ENCODE measurements at places on chromosomes 12 and 14.

- peak; percentile 84 for DNase-seq
Measured at GRCh38 chr12:80186727-80187217, 87.4 kb downstream of the OTOGL start.

DNA sequence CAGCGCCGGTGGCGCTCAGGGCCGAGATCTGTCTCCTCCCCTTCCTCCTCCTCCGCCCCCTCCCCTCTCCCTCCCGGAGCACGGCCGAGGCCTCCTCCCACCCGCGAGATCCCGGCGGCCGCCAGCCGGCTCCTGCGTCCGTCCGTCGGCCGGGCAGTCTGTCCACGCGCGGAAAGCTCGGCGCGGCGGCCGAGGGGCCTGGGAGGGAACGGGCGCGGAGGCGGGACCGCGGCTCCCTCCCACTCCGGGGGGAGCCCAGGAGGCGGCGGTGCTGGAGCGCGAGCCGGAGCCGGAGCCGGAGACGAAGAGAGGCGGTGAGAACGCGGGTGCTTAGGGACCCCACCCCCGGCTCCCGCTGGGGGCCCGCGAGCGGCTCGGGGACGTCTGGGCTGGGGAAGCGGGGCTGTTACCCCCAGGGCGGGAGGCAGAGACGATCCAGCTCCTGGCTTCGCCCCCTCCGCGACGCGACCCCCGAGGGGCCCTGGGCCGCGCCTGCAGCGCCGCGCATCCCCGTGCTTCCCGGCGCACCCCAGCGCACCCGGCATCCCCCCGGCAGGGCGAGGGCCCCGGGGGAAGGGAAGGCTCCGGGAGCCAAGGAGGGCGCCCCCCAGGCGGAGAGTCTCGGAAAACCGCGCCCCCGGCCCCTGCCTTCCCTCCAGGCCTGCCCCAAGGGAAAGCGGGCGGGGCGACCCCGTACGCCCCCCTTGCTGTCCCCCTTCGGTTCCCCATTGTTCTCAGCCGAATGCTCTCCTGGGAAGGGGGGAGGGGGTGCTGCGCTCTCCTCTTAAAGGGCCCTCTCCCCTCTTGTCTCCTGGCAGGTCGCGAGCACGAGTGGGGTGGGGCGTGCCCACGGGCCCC, at the start of gene DTX1:
DTX1 (plus strand) TSS at position 100 of the 858 bp plus-strand sequence. CDS start 1,463 bp downstream, outside the sequence.
- no peak for DNase-seq

DNA sequence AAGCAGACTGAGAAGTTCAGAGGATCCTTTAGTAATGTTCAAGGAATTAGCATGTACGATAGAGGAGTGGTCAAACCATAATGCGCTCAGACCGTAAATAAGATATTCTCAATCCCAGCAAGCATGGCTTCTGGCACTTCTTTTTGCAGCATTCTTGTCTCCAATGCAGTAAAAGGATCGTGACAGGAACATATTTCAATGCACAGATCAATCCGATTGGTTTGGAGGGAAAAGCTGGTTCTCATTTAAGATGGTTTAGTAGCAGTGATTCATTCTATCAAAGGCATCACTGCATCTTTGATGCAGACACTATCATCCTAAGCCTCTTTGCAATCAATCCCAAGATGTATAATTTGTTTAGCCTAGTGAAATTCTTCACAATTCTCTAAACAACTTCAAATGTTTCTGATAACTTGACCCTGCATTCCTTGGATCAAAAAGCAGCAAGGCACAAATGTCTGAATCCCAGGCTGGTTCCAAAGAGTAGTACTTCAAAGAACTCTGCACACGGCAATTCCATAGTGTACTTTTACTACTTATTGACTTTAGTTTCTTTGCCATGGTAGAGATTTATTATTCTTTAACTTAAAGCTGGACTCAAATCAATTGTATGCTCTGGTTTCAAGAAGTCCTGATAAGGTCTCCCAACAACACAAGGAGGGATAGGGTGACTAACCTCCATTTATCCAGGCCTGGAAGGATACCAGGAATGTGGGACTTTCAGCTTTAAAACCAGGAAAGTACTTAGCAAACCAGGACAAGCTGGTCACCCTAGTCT, 96.8 kb upstream of the MDM1 start:
- no peak for DNase-seq

DNA sequence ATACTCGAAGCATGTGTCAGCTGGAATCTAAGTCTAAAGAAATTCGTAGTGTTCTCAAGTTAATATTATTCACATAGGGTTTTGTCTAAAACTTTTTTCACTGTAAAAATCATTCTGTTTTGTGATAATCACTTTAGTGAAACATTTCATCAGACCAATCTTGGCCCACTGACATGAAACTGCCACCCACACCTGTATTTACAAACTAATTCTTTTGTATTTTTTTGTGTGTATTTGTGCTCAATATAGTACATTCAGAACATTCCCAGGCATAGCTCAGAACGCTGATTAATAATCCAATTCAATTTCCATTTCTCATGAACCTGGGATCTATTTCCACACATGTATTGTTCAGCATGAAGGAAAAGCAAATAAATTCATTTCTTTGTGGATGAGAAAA, 191.7 kb downstream of the RASSF9 start:
- DNase-seq, result no peak

DNA sequence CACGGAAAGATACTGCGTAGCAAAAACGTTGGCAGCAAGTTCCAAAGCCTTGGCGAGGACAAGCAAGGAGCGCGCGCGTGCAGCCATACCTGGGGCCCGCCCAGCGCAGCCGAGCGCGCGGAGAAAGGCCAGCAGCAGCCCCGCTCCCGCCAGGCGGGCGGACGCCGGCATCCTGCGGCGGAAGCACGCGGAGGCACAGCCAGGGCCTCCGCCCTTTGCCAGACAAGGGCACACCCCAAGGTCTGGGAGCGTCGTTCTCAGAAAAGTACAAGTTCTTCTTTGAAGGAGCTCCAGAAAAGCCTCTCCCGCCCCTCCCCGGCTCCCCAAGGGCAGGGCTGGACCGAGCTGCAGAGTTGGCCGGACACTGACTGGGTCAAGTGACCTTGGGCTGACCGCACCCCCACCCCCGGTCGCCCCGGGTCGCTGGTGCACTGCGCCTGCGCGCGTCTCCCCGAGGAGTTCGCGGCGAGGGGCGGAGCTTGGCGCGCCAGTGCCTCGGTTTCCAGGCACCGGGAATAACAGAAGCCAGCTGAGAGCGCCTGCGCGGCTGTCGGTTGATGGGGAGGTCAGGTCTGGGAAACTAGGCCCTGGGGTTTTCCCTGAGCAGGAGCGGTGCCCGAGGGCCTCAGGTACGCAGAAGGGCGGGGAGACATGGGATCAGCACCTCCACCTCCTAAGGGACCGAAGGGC, at the start of gene ZC2HC1C:
ZC2HC1C (plus strand) TSS at position 521 of the 690 bp plus-strand sequence. CDS start 933 bp downstream, outside the sequence.
- DNase-seq, result peak; percentile 96

DNA sequence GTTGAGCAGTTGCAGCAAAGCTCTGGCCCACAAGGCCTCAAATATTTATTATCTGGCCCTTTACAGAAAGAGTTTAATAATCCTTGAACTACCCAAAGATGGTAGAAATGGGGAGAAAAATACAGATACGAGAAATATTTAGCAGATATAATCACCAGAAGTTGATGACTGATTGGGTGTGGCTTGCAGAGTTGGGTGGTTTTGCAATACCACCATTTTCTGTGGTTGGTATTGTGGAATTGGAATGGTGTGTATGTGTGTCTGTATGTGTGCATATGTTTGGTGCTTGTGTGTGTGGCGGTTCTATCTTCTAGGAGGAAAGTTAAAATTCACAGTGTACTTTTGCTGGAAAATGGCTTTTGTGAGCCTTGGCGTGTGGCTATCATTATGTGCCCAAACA, 85.4 kb upstream of the MANSC4 start:
- DNase-seq, result no peak

GRCh38 chr14:102323102-102323501, 3.6 kb downstream of the ZNF839 start:
- DNase-seq, result peak; percentile 36

GRCh38 chr12:92134638-92135274, 10.9 kb downstream of the BTG1 start:
- no peak for DNase-seq

DNA sequence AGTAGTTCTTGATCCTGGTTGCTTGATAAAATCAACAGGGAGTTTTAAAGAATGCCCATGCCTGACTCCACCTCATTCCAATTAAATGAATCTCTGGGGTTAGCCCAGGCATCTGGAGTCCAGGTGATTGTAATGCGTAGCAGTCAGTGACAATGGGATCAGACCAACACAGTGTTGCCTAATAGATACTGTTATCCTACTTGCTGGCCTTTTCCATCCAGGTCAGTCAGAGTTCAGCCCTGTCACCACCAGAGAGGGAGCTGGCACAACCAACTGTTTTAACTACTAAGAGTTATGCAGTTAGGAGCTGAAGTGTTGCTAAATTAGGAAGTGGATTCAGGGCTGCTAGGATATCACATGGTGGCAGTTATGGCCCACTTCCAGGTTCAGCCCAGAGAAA, 107.1 kb downstream of the GPR135 start:
- DNase-seq, result peak; percentile 26

GRCh38 chr14:101200008-101200649, 296.6 kb upstream of the RTL1 start:
- no peak for DNase-seq

DNA sequence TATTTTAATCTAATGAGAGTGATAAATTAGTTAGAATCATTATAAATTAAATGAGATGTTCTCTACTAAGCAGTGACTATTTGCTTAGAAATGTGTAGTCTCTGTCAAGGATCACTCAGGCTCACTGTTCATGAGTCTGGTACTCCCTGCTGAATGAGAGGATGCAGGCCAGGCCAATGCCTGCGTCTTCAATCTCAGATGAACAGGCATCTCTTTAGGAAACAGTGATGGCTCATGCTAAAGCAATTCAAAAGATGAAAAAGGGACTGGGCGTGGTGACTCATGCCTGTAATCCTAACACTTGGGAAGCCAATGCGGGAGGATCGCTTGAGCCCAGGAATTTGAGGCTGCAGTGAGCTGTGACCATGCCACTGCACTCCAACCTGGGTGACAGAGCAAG, 106.8 kb downstream of the ZFC3H1 start:
- no peak for DNase-seq

GRCh38 chr14:75350505-75351060, 72.0 kb downstream of the FOS start:
- DNase-seq, result no peak

GRCh38 chr14:64701660-64702059, 2.6 kb upstream of the PLEKHG3 start:
- no peak for DNase-seq

DNA sequence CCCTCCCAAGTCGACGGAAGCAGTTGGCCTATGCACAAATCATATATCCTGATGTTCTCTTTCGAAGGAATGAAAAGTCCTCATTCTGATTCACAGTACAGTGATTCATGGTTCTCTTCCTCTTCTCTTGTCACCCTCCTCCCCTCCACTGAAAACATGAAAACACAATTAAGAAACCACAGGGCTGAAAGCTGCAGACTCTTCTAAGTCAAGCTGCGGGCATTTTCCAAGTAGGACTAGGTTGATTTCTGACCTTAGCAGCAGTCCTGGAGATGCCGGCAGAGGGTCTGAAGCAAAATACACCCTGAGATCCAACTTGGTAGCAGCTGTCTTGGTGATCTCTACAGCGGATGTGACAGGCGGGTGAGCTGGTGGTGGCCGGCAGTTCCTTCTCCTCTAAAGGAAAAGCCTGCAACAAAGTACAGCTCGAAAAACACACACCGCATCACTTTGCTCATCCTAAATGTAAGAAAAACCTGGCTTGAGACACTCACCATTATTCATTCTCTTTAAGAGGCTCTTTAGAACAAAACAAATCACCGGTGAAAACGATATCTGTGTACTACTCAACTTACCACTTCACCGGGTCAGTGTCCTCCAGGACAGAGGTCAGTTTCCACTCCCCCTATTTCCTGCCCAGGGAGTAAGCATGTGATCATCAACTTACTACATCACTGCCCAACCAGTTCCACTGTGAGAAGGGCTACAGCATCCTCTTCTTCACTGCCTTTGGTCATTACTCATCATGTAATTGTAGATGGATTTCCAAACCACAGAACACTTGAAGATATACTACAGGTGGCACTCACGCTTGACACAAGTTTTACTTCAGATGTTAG, 6.0 kb downstream of the TMCC3 start:
- peak; percentile 62 for DNase-seq

DNA sequence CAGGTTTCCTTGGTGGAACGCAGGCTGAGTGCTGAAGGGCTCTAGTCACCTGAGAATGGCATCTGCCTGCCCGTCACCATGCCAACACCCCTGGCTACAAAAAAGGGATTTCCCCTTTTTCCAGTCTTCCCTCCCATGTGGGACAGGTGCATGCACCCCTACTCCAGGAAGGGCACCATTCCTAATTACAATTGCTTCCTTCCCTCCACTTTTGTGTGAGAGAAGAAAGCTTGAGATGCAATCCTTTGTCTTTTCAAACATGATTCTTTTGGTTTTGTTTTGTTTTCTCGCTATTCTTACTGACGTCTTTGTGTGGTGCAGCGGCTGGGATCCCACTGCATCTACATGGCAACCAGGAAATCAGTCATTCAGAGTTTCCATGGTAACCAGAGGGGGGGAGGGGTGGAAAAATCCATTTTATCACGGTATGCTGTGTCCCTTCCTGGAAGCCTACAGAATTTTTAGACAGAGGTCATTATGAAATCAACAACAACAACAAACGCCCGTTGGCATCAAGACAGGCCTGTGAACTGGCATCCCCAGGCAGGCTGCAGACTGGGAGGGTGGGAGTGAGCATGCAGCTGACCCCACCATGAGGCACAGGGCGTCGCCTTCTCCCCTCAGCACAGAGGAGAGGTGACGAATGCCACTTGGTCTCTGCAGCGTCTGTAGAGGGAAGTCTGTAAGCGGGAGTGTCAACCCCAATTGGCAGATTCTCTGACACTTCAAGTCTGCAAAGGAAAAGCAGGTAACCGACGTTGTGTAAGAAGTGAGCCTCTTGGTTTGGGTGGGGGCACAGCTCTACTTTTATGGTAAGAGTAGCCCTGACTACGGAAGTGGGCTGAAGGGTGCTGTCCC, 13.6 kb upstream of the GNG2 start:
- DNase-seq, result peak; percentile 3

GRCh38 chr12:57892232-57892972, 45.9 kb upstream of the CTDSP2 start:
- DNase-seq, result no peak

GRCh38 chr12:104929977-104930376, 28.1 kb downstream of the SLC41A2 start:
- no peak for DNase-seq

GRCh38 chr12:4107436-4107878, 166.1 kb upstream of the CCND2 start:
- no peak for DNase-seq

GRCh38 chr12:87995581-87996178, 33.5 kb downstream of the C12orf50 start:
- DNase-seq, result peak; percentile 86

DNA sequence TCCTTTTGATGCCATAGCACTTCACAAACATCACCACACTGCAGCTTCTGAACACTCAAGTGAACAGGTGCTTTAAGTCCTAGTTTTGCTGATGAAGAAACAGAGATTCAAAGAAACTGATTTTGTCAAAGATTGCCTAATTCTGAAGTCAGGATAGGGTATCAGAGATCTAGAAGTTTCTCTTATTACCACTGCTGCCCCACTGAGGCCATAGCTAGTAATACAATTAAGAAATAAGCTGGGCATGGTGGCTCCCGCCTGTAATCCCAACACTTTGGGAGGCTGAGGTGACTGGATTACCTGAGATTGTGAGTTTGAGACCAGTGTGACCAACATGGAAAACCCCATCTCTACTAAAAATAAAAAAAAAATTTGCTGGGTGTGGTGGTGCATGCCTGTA, 458.3 kb upstream of the SEL1L start:
- no peak for DNase-seq

- DNase-seq, result no peak
Measured at GRCh38 chr12:132465269-132466190, 24.4 kb upstream of the FBRSL1 start.

- peak; percentile 29 for DNase-seq
Measured at GRCh38 chr14:47278233-47278842, 397.1 kb downstream of the MDGA2 start.

- DNase-seq, result no peak
Measured at GRCh38 chr14:104717646-104718045, 6.4 kb upstream of the ADSS1 start.
